Activated CD4-positive, CD25-positive, alpha-beta regulatory T cell treated with anti-CD3 and anti-CD28 coated beads, Interleukin-2, amount 50 U/mL, for 24 hours (primary cell): ENCODE measurements at places on chromosomes 2 and 18.

DNA sequence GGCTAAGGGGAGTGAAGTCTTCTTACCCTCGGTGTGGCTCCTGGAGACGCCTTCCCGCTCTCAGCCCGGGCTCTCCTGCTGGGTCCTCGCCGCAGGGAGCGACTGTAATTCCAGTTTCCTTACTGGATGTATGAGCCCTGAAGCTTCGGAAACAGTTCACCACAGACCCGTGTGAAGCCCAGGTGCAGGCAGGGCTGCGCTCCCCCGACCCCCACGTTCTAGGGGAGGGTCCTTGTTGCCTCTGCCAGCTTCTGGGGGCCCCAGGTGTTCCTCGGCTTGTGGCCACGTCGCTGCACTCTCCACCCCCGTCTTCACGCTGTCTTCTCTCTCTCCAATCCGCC lies 5.1 kb upstream of the ASB1 start:
- no peak for ATAC-seq

- ATAC-seq = no peak
Observed at GRCh38 chr2:74778381-74779264, 55.3 kb upstream of the HK2 start.

DNA sequence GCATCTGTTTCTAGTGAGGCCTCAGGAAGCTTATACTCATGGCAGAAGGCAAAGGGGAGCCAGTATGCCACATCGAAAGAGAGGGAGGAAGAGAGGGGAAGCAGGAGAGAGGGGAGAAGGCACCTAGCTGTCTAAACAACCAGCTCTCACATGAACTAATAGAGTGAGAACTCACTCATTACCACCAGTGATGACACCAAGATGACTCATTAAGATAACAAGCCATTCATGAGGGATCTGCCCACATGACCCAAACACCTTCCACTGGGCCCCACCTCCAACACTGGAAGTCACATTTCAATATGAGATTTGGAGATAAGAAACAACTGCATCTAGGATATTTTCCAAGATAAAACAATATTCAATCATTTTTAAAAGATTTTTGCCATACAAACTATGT lies 753.9 kb upstream of the ZEB2 start:
- ATAC-seq = no peak

- no peak for ATAC-seq
Observed at GRCh38 chr2:217735034-217735433, 267.8 kb downstream of the TNS1 start.

- ATAC-seq = peak; percentile 99
Observed at GRCh38 chr2:106085181-106085940, 108.7 kb downstream of the UXS1 start.

DNA sequence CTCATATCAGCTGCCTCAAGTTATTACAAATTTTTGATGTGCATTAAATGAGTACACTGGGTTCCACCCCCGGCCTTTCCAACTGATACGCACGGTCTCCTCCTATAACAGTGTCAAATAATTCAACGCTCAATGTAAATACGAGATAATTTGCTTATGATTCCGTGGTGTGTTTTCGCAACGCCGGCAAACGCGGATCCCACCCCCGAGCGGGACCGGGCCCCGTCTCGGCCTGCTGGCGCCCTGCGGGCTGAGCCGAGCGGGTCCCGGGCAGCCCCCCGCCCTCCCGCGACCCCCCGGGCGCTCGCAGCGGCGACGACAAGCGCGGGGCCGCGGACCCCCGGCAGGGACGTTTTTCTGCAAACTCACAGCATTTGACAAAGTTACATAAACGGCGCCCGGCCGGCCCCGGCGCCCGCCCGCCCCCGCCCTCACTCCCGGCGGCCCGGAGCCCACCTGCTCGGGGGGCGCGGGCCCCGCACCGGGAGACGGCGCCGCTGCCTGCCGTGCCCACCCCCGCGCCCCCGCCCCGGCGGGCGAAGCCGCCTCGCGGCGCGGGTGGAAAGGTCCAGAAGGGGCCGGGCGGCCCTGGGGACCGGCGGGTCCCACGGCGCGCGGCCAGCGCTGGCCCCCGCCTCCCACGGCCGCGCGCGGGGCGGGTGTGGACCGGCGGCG lies 762 bp downstream of the HDAC4 start:
- no peak for ATAC-seq

- ATAC-seq = no peak
Observed at GRCh38 chr18:8559612-8560186, 49.5 kb upstream of the RAB12 start.

DNA sequence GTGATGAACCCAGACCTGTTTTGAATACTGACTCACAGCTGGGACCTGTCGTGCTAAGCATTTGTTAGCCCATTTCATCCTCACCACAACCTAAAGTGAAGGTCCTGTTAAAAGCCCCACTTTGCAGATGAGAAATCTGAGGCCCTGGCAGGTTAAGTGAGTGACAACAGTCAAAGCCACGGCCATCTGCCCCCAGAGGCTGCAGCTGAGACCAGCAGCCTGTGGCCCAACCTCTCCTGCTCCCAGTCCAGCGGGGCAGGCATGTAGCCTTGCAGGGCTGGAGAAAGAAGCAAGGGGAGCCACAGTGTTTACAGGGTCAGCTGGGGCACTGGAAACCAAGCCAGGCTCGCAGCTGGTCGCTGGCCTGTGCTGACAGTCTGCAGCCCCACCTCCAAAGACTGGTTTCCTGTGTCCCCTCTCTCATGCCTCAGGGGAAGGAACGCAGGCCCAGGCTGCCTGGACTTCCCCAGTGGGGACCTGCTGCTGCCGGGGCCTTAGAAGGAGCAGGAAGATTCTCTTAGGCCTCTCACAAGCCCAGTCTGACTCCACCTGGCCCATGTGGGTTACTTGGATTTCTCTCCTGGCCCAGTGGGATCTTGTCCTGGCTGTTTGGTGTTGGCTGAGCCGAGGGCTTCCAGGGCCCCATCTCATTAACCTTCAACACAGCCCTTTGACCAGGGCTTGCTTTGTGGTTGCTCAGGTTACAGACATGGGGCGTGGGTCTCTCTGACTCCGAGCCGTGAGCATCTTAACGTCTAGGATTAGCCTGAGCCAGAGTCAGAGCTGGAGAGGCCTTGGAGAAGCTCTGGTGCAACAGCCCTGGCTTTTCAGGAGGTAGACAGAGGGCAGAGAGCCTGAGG lies 1.7 kb downstream of the INPP5D start:
- ATAC-seq = peak; percentile 73

GRCh38 chr2:73987109-73987947 lies 2.6 kb downstream of the TET3 start:
- peak; percentile 24 for ATAC-seq

DNA sequence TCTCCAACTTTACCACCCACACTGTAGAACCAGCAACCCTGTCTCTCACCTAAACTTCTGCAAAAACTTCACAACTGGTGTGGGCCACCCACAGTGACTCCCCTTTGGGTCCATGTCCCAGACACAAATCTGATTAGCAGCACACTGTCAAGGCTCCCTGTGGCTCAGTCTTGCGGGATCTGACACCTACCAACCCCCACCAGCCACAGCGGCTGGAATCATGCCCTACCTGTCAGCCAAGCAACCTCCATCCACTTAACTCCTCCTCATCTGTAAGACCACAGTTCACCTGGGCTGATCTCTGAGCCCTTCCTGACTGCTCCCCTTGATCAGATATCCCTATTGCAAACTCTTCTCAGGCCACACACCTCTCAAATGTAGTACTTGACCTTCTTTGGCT lies 14.6 kb downstream of the TCF4 start:
- ATAC-seq = no peak
